ENCODE measurements at places on chromosomes 16 and 17.

DNA sequence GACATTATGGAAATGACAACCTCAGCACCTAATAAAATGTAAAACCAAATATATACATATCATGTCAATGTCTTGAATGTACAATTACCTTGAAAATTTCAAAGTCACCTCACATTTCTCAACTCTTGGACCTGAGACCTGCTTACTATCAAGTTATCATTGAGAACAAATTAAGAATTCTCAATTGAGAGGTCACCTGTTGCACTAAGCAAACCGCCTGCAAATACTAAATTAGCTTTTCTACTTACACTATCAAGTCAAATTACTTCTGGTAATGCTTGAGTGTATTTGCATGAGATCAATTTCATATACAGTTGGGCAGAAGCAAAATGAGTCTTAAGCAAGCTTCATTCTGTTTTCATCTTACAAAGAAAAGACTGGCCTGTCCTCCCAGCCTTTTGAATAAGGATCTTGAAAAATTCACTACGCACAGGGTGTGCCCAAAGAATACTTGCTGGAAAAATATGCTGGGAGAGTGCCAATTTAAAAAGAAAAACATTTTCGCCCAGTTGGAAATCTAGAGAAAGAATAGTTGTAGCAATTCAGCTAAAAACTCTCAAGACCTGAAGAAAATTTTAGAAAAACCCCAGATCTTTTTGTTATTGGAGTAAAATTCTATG is 35.7 kb downstream of the KANSL1 start:
- no peak for DNase-seq

DNA sequence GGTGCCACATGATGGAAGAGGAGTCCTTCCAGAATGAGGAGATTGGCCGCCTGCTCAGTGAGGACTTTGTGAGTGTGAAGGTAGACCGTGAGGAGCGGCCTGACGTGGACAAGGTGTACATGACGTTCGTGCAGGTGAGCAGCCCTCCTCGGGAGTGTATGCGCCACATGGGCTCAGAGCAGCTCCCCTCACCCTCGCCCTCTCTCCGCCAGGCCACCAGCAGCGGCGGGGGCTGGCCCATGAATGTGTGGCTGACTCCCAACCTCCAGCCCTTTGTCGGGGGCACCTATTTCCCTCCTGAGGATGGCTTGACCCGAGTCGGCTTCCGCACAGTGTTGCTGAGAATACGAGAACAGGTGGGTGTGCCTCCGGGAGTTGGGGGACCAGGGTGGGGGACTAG is 1.9 kb downstream of the SPATA20 start:
- no peak for DNase-seq

- no peak for DNase-seq
Observed at GRCh38 chr17:55487695-55488432, 23.4 kb downstream of the SMIM36 start.

DNA sequence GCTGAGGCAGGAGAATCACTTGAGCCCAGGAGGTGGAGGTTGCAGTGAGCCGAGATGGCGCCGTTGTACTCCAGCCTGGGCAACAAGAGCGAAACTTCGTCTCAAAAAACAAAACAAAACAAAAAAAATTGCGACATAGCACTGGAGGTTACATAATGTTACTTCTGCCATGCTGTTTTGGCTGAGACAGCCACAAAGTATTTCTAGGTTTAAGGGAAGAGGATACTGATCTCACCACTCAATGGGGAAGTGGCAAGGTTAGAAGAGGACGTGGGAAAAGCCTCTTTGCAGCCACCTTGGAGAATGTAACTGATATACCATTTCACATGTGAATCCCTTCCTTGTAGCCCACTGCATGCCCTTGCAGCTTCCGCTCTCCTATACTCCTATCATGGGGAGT is 131.2 kb upstream of the NLRP1 start:
- no peak for DNase-seq

DNA sequence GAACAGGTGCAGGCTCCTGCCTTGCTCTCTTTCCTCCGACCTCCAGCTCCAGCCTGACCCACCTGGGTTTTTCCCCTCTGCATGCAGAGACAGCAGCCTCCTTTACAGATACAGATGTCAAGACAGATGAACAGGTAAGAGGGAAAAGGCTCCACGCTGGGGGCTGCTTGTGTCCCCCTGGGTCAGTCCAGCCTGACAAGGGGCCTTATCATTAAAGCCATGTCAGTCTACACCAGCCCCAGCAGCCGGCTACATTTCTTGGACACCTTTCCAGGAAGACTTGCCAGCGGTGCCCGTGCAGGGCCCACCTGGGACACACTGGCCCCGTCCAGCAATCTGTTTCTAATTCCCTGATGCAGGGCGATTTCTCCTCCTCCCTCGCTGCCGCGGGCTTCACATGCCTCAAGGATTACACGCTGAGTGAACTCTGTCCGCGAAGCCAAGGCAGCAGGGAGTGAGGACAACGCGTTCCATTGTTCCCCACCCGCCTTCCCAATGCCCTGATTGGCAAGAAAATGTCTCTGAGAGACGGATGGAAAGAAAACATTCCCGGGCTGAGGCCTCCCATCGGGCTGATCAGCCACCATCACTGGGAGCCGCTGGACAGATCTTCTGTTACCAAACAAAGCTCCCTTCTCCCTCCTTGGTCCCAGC is 184.7 kb downstream of the C16orf95 start:
- DNase-seq = peak; percentile 9

GRCh38 chr16:27235938-27236245 is 32.6 kb downstream of the KDM8 start:
- DNase-seq = no peak

DNA sequence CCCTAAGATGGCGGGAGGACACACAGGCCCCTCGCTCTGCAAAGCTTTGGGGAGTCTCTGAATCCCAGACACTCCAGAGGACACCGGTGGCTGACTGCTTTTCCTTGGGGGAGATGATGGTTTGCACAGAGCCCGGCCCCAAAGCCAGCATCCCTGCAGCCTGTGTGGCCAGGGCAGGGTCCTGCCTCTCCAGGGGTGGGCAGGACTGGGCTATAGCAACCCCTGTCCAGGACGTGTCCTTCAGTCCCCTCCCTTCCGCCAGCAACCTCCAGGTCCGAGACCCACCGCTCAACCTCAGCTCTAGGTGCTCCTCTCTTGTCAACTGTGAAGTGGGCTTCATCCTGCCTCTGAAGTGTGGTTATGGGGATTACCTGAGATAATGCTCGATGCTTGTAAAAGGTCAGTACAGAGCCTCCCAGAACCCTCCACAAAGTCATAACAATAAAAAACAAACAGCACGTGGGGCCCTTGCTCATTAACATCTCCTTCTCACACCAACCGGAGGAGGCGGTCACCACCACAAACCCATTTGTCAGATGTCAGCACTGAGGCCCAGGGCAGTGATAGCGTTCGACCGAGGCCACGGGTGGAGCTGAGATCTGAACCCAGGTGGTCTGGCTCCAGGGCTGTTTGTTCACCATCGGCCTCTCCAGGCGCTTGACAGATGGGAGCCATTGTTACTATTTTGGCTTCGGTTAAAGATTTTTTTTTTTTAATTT is 304.8 kb downstream of the IRF8 start:
- DNase-seq = no peak

GRCh38 chr16:497258-497657 is 30.3 kb upstream of the CAPN15 start:
- no peak for DNase-seq

DNA sequence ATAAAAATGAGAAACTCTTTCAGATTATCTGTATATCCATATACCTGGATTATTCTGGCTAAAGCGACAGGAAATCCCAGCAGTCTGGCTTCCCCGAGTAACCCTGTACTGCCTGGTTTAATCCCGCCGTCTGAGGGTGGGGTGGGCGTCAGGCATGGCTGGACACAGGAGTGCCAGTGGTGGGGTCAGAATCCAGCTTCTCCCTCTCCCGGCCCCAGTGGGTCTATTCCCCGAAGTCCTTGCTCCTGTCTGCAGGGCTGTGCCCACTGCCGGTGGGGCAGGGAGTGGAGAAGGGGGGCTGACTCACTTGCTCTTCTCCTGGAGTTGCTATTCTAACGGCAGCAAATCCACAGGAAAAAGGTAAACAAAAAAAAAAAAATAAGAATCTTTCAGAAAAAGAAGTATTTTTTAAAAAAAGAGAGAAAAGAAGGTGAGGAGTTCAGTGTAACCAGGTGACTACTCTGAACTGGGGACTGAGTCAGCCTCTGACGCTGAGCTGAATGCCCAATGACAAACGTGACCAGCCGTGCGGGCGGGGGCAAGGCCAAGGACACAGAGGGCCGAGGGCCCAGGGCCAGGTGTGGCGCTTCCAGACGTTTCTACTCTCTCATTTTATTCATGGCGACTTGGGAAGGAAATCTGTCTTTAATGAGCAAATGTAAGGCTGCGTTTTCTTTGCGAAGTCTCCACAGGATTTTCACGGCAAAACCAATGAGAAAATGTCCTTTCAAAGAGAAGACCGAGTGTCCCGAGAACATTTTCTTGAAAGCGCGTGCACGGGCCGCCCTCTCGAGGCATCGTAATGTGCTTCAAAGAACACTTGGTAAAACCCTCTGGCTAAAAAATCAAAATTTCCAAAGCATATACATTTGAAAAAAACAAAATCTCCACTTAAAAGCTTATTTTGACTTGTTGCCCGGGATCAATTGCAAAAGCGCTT is 20.2 kb downstream of the FOXF1 start:
- no peak for DNase-seq

DNA sequence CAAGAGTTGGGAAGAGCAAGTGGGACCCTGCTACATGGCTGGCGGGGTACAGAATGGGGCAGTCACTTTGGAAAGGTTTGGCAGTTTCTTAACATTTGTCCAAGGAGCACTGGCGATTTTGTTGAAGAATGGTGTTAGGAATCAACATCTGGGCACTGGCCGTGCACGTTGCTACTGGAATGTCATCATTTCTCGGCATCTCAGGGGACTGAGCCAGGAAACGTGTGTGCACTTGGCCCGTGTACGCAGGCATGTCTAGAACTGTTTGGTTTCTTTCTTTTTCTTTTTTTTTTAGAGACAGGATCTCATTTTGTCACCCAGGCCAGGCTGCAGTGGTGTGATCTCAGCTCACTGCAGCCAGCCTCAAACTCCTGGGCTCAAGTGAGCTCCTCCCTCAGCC is 17.3 kb upstream of the FOXK2 start:
- DNase-seq = no peak

DNA sequence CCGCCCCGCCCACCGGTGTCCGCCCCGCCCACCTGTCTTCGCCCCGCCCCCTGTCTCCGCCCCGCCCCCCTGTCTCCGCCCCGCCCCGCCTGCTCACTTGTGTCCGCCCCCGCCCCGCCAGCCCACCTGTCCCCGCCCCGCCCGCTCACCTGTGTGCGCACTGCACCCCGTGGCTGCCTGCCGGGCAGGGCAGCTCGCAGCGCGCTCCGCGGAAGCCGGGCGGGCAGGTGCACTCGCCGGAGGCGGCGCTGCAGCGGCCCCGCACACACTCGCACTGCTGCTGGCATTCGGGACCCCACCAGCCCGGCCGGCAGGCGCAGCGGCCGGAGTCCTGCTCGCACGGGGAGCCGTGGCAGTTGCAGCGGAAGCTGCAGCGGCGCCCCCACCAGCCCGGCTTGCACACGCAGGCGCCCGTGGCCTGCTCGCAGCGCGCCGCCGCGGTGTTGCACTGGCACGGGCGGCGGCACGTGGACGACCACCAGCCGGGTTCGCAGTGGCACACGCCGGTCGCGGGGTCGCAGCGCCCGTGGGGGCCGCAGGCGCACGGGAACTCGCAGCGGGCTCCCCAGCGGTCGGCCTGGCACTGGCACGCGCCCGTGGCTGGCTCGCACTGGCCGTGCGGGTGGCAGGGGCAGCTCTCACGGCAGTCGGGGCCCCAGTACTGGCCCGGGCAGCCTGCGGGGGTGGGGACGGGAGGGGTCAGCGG is 2.1 kb downstream of the SCARF1 start:
- no peak for DNase-seq

DNA sequence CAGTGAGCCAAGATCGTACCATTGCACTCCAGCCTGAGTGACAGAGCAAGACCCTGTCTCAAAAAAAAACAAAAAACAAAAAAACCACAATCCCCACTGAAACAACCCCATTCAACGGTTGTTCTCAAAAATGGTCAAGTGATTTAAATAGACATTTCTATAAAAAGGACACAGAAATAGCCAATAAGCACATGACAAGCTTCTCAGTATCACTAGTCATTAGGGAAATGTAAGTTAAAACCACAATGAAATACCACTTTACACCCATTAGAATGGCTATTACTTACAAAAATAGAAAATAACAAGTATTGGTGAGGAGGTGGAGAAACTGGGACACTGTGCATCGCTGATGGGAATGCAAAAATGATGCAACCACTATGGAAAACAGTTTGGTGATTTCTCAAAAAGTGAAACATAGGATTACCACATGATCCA is 26.6 kb upstream of the MYLK3 start:
- DNase-seq = no peak

GRCh38 chr17:55390364-55390977 is 31.2 kb downstream of the MMD start:
- no peak for DNase-seq

GRCh38 chr17:29141514-29141876 is 38.7 kb downstream of the MYO18A start:
- DNase-seq = no peak

- no peak for DNase-seq
Observed at GRCh38 chr17:17420561-17421269, 56.1 kb upstream of the MED9 start.

GRCh38 chr17:61488878-61489718 is 36.9 kb downstream of the TBX4 start:
- DNase-seq = no peak

DNA sequence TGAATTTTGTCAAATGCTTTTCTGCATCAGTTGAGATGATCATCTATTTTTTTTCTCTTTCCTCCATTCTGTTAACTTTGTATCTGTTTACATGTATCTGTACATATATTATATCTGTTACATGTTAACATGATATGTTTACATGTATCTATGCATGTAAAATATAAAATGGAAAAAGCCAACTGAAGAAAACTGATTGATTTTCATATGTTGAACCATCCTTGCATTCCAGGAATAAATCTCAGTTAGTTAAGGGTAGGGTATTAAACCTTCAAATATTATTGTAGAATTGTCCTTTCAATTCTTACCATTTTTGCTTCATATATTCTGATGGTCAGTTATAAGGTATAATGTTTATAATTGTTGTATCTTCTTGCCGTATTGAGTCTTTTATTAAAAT is 336.1 kb downstream of the ZFHX3 start:
- no peak for DNase-seq

GRCh38 chr17:75365009-75365930 is 40.2 kb downstream of the GRB2 start:
- no peak for DNase-seq

- no peak for DNase-seq
Observed at GRCh38 chr16:71367241-71367976, 8.9 kb downstream of the CALB2 start.

DNA sequence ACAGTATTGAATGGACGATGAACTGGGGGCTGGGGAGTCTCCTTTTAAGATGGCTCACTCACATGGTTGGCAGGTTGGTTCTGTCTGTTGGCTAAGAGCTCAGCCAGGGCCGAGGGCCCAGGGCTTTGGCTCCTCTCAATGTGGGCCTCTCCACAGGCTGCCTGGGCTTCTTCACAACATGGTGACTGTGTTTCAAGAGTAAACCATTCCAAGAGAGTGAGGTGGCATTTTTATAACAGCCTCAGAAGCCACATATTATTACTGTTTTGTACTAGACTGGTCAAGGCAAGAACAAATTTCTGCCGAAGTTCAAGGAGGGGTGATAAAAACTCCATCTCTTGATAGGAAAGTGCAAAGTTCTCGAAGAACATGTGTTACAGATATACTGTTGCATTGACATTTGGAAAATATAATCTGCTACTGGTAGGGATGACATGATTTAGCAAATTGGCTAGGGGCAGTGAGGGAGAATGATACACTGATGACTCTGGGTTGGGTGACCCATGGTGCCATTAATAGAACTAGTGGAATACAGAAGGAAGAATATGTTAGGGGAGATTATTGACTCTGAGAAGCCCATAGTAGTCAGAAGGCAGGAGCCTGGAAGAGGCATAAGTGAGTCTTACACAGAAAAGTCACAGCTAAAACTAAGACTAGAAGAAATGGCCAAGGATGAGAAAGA is 13.7 kb downstream of the KRABD2 start:
- no peak for DNase-seq
